ENCODE measurements at places on chromosomes 13 and 19.

GRCh38 chr13:39451860-39452301 lies 151.1 kb downstream of the LHFPL6 start:
- no peak for DNase-seq

DNA sequence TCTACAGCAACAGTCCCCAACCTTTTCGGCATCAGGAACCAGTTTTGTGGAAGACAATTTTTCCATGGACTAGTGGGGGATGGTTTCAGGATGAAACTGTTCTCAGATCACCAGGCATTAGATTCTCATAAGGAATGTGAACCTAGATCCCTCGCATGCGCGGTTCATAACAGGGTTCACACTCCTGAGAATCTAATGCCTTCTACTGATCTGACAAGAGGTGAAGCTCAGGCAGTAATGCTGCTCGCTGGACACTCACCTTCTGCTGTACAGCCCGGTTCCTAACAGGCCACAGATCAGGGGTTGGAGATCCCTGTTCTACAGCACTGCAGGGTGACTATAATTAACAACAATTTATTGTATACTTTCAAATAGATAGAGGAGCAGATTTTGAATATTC lies 21.9 kb downstream of the USP12 start:
- DNase-seq = no peak

DNA sequence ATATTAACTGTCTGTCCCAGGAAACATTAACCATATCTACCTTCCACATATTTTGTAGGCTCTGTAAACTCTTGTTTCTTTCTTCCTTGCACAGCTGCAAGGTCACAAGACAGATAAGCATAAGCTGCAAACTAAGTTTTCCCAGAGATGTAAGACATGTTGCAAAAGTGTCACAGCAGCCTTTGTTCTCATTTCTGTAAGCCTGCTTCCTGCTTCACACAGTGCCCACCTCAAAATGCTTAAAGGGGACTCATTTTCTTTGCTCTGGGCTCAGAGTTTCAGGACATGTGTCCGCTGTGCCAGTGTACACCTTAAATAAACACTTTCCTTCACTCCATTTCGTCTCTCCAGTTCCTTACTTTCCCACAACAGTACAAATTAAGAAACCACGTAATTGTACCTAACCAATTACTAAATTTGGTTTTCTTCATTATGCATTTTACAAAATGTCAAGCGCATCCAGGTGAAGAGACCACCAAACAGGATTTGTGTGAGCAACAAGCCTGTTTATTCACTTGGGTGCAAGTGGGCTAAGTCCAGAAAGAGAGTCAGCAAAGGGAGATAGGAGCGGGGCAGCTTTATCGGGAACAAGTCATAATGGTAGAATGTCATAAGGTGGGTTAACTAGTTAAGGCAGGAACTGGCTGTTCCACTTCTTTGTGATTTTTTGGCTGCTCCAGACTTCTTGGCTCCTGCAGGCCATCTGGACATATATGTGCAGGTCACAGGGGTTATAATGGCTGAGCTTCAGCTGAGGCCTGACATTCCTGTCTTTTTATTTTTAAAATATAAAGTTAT lies 12.7 kb upstream of the ZNF431 start:
- no peak for DNase-seq

DNA sequence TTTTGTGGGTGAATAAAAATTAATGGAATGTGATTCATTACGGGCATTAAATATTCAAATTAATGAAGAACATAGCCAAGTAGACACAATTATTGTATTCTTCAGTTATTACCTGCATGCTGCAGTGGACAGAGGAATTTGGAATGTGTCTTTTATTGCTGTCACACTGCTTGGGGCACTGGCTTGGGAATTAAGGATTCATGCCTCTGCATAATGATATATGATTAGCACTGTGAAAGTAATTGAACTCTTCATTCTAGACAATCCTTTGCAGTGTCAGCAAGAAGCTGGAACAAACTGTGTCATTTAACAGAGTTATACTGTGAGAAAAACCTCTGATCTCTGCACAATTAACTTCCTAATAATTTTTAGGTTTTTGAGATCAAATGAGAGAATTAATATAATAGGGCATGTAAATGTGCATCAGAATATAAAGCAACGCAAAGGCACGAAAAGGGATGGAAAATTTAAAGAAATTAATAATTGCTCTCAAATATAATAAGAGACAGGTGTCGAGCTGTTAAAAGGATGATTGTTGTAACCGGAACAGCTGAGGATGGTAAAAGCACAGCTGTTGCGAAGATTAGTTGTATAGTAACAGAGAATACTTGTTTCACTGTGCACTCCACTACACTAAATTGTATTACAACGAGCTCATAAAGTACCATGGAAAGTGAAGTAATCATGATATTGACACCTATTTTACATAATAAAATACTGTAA lies 235.1 kb upstream of the MIR17HG start:
- no peak for DNase-seq

DNA sequence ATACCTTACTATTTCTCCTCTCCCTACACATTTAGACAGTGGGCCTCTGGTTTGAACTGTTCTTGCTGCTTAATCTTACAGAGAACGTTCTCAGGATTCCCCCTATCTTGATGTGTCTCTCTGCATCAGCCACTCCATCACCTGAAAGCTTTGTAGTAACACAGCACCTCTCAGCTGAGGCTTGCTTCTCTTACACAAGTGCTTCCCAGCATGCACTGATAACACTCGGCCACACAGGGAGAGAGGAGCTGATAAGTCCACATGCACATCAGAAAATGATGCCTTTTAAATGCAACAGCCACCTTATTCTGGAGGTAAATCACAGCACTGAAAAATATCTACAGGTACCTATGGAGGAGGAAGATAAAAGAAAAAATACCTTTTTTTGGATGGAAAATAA lies 192.2 kb upstream of the TSHZ3 start:
- DNase-seq = no peak

GRCh38 chr19:58562122-58563033 lies 4.0 kb upstream of the UBE2M start:
- DNase-seq = no peak

GRCh38 chr13:28623782-28624706 lies 34.9 kb upstream of the POMP start:
- no peak for DNase-seq

- no peak for DNase-seq
Measured at GRCh38 chr19:58385313-58385890, 1.7 kb upstream of the RPS5 start.

DNA sequence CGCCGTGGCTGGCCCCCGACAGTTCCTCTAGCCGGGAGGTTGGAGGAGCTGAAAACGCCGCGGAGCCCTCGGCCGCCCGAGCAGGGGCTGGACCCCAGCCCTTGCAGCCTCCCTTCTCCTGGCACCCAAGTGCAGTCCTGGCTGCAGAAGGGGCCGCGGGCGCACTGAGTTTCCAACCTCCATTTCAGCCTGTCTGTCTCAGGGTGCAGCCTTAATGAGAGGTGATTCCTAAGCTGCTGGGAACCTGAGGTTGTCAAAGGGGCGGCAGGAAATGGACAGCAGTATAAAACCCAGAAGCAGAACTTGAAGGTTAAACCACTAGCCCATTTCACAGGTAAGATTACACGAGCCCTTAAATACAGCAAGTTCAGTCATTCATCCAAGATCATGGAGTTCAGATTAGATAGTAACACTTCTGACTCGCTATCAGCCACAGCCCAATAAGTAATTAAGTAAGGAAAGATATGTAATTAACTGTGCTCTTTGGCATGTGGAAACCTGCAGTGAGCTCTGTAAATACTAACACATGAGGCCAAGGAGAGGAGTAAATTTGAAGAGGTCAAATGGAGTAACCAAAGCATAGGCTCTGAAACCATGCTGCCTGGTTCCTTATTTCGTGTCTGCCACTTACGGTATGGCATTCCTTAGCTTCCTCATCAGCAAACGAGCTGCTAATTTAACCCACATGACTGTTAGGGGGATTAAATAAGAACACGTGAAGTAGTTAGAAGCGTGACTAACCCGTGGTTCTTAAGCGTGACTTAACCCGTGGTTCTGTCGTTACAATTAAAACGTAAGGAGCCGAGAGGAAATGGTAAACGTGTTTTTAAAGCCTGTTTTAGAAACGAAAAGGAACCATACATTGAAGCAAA lies 686 bp downstream of the SETDB2 start:
- no peak for DNase-seq

- no peak for DNase-seq
Measured at GRCh38 chr13:110237875-110238817, 68.8 kb downstream of the COL4A1 start.

DNA sequence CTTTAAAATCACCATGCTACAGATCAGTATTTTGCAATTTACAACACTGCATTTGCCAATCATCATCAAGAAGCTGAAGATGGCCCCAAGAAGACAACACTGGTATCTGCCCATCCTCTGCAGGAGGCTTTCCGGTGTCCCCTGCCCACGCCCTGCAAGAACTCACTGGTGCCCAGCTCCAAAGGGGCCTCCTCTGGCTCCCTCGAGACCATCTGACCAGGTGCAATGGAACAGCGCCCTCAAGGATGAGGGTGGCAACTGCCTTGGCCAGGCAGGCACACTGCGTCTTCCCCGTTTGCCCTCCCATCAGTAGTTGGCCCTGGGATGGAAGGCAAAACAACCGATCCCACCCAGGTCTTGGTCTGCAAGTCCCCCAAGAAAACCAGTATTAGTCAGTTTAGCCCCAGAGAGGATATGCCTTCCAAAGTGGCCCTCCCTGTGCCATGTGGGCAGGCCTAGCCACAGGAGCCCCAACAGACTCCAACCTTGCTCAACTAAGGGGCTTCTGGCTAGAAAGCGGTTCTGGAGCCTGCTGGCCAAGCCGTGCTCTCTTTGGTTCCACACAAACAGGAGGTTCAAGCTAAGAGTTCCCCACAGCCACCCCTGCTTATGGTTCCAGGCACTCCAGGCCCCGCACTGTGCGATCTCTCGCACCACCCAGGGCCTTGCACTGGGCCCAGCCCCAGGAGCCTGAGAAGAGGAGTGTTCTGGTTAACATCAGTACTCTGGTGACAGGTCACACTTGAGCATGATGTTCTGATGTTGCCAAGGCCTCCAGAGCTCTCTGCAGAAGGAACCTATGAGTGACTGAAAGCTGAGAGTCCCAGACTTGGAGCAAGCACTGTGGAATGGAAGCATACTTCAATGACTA lies 4.7 kb downstream of the PCID2 start:
- no peak for DNase-seq

DNA sequence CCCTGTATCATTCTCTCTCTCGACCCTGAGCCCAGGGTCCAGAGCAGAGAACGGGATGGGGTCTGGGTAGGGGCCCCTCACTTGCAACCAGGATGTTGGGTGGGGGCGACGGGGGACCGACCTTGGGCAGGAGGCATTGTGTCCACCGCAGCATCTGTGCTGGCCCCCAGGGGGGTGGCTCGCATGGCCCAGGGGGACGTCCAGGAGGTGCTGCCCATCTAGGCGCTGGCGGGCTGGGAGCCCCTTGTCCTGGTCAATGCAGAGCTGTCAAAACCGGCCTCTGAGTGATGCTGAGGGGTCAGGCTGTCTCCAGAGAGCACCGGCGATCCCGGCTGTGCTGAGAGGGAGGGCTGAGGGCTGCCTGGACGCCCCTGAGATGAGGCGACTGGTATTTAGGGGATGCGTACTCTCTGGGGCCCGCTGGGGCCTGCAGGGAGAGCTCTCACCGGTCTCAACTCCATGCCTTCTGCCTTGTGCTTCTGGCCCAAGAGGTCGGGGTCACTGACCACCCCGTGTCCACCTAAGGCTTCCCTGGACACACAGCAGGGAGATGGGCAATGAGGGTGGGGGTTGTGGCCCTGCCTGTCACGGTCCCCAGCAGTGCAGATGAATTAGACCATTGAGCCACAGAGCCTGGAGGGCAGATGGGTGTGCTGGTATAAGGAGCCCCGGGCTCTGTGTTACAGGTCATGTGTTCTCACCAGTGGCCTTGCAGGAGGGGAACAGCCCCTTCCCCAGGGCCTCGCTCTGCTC lies 8.6 kb downstream of the RPS9 start:
- DNase-seq = no peak

DNA sequence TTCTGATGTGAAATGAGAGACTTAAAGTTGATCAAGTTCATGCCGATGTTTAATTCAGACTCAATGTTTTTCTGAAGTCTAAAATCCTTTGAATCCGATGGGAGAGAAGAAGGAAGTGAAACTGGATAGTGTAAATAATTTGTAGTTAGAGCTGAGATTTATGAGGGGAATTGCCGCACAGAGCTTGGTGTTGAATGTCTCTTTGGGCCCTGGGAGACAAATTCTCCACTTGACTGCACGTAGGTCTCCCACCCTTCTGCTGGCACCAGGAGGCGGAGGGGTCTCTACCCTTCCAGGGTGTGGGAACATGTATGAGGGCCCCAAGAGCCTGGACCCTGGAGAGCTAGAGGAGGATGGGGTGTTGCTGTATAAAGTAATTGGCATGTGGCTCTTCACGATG lies 140.8 kb upstream of the SERP2 start:
- no peak for DNase-seq

DNA sequence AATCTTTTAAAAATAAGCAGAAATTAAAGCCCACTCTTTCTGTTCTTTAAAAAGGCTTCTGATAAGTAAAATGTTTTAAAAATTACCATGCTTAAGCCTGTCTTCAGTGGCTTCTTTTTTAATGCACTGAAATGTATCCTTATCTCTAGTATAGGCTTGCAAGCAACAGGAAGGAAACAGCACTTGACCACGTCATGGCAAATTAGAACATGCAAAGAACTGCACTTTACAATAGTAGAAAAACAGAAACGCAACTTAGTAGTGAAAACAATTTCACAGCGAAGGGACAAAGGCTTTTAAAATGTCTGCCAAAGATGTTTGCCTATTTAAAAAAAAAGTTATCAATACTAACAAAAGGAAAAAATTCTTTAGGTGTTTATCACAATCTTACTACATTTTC lies 36.3 kb downstream of the ELF1 start:
- DNase-seq = no peak

DNA sequence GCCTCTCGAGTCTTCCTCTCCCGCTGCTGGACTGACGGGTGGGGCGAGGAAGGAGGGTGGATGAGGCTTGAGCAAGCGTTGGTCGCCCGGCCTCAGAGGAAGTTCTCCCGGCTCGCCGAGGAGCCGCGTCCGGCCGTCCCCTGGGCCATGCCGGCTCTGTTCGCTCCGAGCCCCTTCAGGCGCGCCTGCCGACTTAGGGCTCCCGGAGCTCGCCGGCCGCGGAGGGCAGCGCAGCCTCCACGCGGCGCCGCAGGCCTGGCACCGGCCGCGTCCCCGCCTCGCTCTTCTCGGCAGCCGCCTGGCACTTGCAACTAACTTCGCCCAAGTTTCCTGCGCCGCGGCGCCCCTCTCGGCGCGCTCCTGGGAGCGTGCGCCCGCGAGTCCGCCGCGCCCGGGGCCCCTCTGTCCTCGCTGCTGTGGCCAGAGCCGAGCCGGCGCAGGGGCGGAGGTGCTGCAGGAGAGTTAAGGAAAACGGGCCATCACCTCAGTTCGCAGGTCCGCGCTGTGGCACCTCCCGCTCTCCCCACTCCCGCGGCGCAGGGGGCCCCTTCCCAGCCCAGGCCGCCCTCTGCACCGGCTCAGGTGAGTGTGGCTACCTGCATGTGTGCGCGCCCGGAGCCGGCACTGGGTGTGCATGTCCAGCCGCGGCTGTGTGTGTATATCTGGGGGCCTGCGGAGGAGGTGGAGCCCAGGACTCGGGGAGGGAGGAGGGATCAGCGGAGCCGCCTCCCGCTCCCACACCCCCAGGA lies 641 bp upstream of the SOX21 start:
- no peak for DNase-seq

- peak; percentile 52 for DNase-seq
Measured at GRCh38 chr19:44951179-44952159, 3.7 kb upstream of the CLPTM1 start.

GRCh38 chr13:46679369-46680120 lies 117.4 kb downstream of the ESD start:
- DNase-seq = peak; percentile 12

GRCh38 chr13:97413694-97414093 lies 20.3 kb upstream of the RAP2A start:
- no peak for DNase-seq
